Upper lobe of right lung (tissue), 1 donor: ENCODE measurements at places on chromosomes 1 and 21.

- peak; percentile 78 for DNase-seq
Measured at GRCh38 chr1:58584082-58584895, 7.2 kb upstream of the TACSTD2 start.

GRCh38 chr1:42085596-42085995 lies 67.6 kb upstream of the GUCA2B start:
- no peak for DNase-seq

- DNase-seq: peak; percentile 17
Measured at GRCh38 chr1:228402641-228403025, 4.0 kb downstream of the TRIM11 start.

DNA sequence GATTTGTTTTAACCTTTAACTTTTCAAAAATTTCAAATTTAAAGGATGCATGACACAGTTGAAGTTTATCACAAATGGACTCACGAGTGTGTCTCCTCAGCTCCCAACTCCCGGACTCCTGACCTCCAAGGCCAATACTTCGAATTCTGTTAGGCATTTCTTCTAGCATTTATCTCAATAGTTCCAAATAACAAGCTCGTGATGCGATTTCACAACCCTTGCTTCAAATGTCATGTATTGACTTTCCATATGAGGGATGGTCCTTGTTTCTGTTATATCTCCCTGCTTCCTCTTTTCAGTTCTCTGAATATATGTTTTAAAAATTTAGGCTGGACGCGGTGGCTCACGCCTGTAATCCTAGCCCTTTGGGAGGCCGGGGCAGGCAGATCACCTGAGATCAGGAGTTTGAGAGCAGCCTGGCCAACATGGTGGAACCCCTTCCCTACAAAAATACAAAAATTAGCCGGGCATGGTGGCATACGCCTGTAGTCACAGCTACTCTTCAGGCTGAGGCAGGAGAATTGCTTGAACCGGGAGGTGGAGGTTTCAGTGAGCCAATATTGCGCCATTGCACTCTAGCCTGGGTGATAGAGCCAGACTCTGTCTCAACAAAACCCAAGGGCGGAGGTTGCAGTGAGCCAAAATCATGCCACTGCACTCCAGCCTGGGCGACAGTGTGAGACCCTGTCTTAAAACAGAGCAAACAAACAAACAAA lies 52.0 kb upstream of the TINAGL1 start:
- DNase-seq: peak; percentile 68

DNA sequence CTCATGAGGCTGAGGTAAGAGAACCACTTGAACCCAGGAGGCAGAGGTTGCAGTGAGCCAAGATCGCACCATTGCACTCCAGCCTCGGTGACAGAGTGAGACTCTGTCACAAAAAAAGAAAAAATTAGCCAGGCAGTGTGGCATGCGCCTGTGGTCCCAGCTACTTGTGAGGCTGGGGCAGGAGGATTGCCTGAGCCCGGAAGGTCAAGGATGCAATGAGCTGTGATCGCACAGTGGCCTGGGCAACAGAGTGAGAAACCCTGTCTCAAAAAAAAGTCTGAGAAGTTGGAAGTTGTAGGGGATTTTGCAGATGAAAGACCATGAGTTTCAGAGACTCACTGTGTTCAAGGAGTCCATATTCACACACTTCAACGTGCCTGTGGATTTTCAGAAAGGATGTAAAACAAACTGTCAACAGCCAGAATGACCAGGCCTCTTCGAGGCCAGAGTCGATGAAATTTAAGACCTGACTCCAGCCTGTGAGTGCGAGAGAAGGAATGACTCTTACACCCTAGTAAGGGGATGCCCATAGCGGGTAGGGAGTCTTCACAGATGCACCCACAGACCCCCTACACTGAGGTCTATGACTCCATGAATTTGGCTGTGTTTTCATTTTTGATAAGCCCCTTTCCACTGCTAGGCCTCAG lies 2.2 kb downstream of the S100A13 start:
- no peak for DNase-seq

DNA sequence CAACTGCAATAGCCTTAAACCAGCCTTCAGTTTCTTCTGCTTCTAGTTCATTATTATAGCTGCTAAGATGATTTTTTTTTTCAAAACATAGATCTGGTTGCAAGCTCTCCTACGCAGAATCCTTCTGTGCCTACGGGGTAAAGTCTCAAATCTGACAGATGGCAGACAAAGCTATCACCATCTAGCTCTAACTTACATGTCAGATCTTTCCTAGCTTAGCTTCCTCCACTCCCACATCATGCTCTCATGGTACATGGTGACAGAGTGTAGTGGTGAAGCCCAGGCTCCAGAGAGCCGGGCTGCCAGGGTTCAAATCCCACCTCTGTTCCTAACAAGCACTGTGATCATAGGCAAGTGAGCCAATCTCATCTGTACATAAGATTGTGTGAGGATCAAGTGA lies 24.2 kb upstream of the GUCA2B start:
- DNase-seq: no peak

DNA sequence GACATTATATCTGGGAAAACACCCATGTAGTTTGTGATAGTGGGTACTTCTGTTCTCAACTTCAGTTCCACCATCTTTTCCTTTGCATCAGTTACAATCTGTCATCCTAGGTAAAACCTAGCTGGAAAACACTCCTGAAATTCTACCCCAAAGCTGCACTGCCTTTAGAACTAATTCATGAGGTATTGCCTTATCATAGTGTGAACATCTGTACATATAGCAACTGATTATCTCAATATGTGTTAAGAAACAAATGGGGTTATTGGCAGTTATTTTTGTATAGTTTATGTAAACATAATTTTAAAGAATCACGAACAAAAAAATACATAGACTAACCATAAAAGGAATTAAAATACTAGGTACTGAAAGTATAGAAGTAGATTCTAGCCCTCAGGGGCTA lies 6.4 kb upstream of the NEK7 start:
- no peak for DNase-seq

GRCh38 chr1:20492751-20493150 lies 6.7 kb upstream of the CAMK2N1 start:
- DNase-seq: no peak

- DNase-seq: no peak
Measured at GRCh38 chr21:44051462-44051941, 39.4 kb downstream of the TRAPPC10 start.

DNA sequence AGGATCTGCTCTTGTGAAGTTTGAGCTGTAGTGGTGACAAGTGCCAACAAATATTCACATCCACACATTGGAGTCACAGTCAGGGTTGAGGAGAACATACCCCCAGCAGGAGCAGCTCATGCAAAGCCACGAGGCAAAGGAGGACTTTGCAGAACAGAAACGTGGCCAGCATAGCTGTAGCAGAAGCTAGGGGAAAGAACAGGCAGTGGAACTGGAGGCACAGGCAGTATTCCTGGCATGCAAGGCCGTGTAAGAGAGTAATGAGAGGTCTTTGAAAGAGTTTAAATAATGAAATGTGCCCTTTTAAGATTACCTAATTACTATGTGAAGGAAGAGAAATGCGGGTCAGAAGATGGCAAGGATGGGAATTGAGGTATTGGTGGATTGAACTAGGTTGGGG lies 40.9 kb upstream of the IKBKE start:
- DNase-seq: no peak

- DNase-seq: no peak
Measured at GRCh38 chr1:177890479-177890878, 79.4 kb downstream of the SEC16B start.

- no peak for DNase-seq
Measured at GRCh38 chr1:92755541-92756461, 29.1 kb downstream of the EVI5 start.

DNA sequence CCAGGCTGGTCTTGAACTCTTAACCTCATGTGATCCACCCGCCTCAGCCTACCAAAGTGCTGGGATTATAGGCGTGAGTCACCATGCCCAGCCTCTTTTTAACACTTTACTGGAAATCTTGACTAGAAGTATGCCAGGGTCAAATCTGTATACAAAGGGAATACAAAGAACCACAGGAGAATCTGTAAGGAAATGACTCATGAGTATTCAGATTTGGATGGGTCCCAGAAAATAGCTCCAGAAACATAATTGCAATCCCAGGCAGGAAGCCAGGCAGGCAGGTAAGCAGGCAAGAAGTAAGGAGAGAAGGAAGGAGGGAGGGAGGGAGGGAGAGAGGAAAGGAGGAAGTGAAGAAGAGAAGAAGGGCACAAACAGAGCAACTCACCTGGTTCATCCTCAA lies 22.8 kb upstream of the TIAM1 start:
- no peak for DNase-seq

GRCh38 chr1:31663622-31664452 lies 19.2 kb upstream of the PEF1 start:
- DNase-seq: peak; percentile 73

DNA sequence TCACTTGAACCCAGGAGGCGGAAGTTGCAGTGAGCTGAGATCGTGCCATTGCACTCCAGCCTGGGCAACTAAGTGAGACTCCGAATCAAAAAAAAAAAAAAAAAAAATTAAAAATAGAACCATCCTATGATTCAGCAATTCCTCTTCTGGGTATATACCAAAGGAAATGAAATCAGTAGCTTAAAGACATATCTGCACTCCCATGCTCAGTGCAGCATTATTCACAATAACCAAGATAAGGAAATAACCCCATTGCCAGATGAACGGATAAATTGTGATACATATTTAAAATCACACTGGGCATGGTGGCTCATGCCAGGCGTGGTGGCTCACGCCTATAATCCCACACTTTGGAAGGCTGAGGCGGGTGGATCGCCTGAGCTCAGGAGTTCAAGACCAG lies 23.8 kb downstream of the ALDH9A1 start:
- no peak for DNase-seq

DNA sequence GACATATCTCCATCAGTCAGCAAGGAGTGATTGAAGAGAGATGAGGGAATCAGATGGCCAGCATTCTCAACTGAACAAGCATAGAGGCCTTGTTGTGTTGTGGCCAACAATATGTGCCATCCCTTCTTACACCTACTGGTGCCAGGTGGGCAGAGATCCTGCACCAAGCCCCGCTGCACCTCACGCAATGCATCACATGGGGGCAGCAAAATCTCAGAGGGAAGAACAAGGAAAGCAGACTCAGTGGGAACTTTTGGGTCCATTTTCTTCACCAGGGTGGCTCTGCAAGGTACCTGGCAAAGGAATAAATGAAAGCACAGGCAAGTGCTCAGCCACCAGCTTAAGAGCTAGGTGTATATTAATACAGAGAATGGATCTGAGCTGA lies 33.2 kb downstream of the HSD3B2 start:
- DNase-seq: no peak

DNA sequence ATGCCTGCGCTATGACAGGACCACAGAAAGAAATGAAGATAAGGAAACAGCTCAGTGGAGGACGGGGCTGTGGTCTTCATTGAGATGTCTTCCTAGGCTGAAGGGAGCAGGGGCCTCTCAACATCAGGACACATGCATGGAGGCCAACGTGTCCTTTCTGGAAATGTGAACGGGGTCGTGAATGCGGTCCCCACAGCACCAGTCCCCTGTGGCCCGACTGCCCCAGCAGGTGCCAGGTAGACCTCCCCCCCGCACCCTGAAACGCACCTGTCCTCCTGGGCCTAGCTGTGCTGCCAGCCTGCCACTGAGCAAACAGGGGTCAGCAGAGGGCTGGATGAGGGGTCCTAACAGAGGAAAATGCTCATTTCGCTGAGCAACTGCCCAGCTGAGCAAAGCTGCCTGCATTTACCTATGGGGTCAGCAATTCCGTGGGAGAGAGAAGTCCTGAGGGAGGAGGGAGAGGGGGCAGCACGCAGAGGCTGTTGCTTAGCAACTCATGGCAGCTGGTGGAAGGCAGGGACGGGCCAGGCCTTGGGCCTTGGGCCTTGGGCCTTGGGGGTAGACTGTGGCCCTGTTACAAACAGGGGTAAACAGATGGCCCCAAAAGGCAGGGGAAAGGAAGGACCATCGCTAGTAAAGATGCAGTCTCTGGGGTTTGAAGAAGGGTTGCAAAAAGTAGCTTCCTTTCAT lies 77.4 kb downstream of the NPHP4 start:
- DNase-seq: no peak

- DNase-seq: no peak
Measured at GRCh38 chr1:181949500-181949899, 112.0 kb downstream of the ZNF648 start.
